ENCODE measurements at places on chromosomes 2 and 18. TPM values are rescaled to one million over a fixed set of nuclear protein-coding genes. Genes with fewer than 3 reads are reported as not detected.

GRCh38 chr2:58155160-58155778 is 85.9 kb downstream of the FANCL start:
- H3K27me3 ChIP-seq: no peaks in the 10 kb centered on the region
- H3K4me3 ChIP-seq: no peak overlapping the region
- peaks cover 9% of the 10 kb centered on the region for H3K36me3 ChIP-seq
- no peaks in the 10 kb centered on the region for H3K4me1 ChIP-seq

DNA sequence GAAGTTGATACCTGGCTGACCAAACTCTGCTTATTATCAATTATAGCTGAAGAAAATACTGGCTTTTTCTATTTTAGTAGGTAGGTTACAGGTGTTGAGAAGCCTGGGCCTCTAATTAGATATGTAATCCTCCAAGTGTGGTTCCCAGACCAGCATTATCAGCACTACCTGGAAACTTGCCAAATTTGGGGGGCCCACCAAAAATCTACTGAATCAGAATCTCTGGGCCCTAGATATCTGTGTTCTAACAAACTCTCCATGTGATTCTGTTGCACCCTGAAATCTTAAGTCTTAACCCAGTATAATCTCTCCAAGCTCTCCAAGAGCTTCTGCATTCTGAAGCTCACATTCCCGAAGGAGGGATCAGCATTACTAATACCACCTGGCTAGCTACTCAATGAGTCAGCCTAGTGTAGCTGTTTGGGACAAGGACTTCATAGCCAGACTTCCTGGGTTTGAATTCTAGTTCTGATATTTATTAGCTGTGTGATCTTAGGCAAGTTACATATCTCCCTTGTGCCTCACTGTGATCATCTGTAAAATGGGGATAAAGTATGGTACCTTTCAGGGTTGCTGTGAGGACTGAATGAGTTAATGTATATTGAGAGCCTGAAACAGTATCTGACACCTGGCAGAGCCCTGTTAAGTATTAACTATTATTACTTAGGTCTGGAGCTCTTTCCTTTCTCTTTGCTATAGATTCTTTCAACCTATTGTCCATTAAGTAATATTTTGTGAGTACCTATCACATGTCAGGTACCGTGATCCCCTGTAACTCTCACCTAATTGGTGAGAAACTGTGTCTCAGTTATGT is 94.1 kb upstream of the CD302 start:
- no peak overlapping the region for H3K27ac ChIP-seq
- H3K36me3 ChIP-seq: no peaks in the 10 kb centered on the region
- H3K4me1 ChIP-seq: no peaks in the 10 kb centered on the region
- no peak overlapping the region for H3K4me3 ChIP-seq
- no peak for DNase-seq
- H3K27me3 ChIP-seq: no peaks in the 10 kb centered on the region

GRCh38 chr2:220880623-220881596 is 691.2 kb downstream of the EPHA4 start:
- H3K27ac ChIP-seq: no peak overlapping the region
- H3K4me3 ChIP-seq: no peak overlapping the region
- no peaks in the 10 kb centered on the region for H3K27me3 ChIP-seq
- no peak for DNase-seq
- H3K4me1 ChIP-seq: no peaks in the 10 kb centered on the region

DNA sequence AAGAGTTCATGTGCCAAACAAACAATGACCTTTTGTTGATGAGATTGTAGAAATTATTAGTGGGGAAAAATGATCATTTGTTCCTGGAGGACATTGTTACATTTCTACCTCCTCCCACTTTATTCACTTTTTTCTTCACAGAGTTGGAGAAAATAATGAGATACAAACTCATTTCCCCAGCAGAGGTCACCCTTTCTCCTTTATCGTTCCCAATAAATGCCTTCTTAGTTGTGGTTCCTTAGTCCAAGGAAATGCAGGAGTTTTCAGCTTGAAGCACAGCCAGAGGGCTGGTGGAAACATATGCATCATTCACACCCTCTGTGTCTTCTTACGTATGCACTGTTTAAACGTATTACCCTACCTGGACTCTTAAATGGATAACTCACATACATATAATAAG is 108.8 kb downstream of the SLC4A3 start:
- H3K36me3 ChIP-seq: no peaks in the 10 kb centered on the region
- no peaks in the 10 kb centered on the region for H3K4me1 ChIP-seq
- no peak overlapping the region for H3K4me3 ChIP-seq
- no peak for DNase-seq
- H3K27ac ChIP-seq: no peak overlapping the region

DNA sequence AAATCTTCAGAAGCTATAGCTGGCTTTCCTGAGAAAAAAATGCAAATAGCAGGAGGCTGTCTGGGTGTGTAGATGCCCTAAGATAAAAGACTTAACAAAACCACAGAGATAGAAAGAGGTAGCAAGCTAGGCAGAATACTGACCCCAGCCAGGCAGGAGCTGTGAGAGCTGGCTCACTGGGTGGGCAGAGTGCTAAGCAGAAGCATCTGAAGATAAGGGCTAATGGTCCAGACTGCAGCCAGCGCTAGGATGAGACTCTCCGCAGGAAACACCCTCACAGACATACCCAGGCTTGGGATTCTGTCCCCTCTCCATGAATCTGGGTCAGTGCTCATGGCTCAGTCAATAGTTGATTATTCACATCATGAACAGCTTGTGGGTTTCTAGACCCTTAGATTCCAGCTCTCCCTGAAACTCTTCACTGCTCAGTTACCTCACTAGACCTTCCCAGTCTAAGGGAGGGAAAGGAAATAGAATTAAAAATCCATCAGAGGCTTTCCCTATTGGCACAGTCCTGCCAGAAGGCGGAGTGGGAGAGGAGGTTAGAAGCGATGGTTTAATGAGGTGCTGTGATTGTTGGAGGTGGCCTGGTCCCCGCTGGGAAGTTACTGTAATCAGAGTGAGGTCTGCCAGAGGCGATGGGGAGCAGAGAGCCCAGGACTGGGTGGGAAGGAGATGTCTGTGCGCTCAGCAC is 21.4 kb upstream of the CCBE1 start:
- H3K4me1 ChIP-seq: no peaks in the 10 kb centered on the region
- H3K27me3 ChIP-seq: no peaks in the 10 kb centered on the region
- no peak overlapping the region for H3K4me3 ChIP-seq
- no peak for DNase-seq
- H3K36me3 ChIP-seq: no peaks in the 10 kb centered on the region

DNA sequence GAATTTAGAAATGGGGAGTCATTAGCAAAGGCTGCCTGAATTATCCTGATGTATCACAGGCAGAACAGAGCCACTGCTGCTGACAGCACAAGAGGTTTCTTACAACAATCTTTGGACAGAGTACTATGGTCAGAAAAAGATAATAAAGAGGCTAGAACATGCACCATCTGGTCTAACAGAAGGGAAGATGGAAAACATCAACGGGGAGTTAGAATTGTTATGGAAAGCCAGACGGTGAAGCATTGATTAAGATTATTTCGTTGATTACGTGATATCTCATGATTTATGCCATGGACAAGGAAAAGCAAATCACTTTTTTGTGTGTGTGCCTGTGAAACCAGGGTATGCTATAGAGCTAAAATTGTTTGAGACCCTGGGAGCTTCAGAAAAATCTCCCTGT is 409.4 kb upstream of the ETAA1 start:
- no peaks in the 10 kb centered on the region for H3K27me3 ChIP-seq
- no peak for DNase-seq
- no peaks in the 10 kb centered on the region for H3K36me3 ChIP-seq
- no peak overlapping the region for H3K27ac ChIP-seq
- H3K4me3 ChIP-seq: no peak overlapping the region
- H3K4me1 ChIP-seq: no peaks in the 10 kb centered on the region

DNA sequence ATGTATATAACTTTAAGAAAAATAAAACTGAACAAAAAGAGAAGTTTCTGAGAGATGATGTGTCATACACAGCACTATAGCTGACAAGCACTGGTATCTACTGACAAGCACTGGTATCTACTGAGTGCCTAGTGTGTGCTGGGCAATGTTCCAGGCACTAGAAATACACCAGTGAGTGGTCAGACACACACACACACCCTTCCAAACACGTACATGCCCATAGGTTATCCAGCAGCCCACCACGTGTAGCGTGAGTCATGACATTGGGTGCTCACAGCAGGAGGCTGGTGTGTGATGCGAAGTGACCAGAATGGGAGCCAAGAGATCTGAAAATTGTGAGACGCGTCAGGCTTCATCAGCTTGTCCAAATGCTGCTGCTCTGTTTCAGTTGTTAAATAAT is 12.2 kb upstream of the GNAL start:
- H3K4me3 ChIP-seq: no peak overlapping the region
- H3K27me3 ChIP-seq: no peaks in the 10 kb centered on the region
- no peak overlapping the region for H3K27ac ChIP-seq
- no peaks in the 10 kb centered on the region for H3K36me3 ChIP-seq

DNA sequence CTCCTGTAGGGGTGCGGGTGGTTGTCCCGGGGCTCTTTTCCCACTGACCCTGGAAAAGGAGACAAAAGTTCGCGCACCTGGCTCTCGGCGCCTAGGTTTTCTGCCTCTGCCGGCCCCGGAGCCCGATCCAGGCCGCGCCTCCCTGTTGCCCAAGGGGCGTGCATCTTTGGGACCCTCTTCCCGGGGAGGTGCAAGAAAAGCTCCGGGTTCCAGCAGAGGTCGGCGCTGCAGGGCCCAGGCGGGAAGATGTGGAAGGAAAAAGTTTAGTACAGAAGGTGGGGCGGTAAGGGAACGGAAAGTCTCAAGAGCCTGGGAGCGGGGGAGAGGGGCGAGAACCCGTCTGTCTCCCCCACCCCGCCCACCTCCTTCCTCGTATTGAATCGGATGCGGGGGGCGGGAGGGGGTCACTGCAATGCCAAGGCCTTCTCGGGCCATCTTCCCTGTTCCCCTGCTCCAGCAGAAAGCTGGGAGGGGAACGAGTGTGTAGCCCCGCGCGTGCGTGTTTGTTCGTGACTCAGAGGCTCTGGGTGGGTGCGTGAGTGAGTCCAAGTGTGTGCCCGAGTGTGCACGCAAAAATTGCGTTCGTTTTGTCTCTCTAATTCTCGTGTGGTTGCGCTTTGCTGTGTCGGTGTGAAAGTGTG is 6.3 kb upstream of the EN1 start:
- H3K36me3 ChIP-seq: no peaks in the 10 kb centered on the region
- DNase-seq: no peak
- peaks cover 49% of the 10 kb centered on the region for H3K4me1 ChIP-seq
- H3K27me3 ChIP-seq: peaks cover 69% of the 10 kb centered on the region
- H3K27ac ChIP-seq: no peak overlapping the region

DNA sequence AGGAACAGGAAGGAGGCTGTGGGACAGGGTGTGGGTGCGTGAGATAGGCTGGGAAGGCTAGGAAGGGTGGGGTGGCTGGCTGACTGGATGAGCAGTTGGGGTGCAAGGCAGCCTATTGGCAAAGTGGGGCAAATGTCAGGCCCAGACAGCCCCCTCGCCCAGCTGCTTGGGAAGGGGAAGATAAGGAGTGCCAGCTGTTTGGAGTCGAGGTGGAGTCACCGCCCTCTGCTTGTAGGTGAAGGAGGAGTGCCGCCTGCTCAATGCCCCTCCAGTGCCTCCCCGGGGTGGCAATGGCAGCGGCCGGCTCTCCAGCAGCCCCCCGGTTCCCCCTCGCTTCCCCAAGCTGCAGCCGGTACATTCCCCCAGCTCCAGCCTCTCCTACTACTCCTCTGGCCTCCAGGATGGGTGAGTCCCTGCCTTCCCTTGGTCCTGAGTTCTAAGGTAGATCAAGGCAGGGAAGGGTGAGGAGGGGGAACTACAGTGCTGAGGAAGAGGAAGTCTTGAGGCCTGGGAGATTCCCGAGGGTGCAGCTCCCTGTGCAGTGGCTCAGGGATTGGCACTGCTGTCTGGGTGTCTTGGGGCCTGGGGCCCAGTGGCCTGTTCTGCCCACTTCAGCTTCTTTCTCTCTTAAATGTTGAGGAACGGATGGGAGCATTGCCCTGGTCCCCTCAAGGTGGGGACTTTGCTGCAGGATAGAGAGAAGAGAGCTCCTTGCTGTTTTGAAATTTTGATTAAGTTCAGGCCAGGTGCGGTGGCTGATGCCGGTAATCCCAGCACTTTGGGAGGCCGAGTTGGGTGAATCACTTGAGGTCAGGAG is 13.3 kb downstream of the GAREM2 start:
- peaks cover 6% of the 10 kb centered on the region for H3K36me3 ChIP-seq
- H3K4me3 ChIP-seq: peak overlapping the region; percentile 63
- no peak for DNase-seq

GRCh38 chr2:161217597-161218185 is 57.5 kb downstream of the TANK start:
- no peak overlapping the region for H3K4me3 ChIP-seq
- H3K36me3 ChIP-seq: no peaks in the 10 kb centered on the region
- no peaks in the 10 kb centered on the region for H3K4me1 ChIP-seq
- no peak overlapping the region for H3K27ac ChIP-seq

- no peak overlapping the region for H3K27ac ChIP-seq
- H3K27me3 ChIP-seq: no peaks in the 10 kb centered on the region
- H3K36me3 ChIP-seq: no peaks in the 10 kb centered on the region
- H3K4me3 ChIP-seq: no peak overlapping the region
- DNase-seq: no peak
These were observed 394.7 kb upstream of the ZNF804A start for GRCh38 chr2:184203661-184204060.

DNA sequence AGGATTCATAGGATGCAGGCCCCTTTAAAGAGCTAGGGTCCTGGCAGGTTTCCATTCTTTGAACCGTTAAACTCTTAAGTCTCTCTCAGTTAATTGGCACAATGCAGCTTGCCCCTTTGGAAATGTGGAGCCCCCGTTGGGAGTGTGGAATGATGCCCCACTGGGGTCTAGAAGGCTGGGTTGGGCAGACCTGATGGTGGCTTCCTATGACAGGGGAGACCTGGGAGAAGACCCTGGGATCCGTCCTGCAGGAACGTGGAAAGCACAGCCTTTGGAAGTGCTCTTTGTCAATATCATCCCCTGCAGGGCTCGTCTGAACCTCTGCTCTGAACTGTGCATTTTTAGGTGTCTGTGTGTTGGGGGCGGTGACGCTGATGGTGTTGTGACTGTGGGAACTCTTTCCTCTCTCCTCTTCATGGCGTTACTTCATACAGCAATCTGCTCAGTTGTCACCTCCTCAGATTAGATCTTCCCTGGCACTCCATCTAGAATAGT is 190.6 kb downstream of the MYCN start:
- H3K4me1 ChIP-seq: no peaks in the 10 kb centered on the region
- H3K4me3 ChIP-seq: no peak overlapping the region
- no peak overlapping the region for H3K27ac ChIP-seq
- H3K36me3 ChIP-seq: no peaks in the 10 kb centered on the region

Gene EVX2
- total RNA-seq: not detected

Gene ADGRF3
- not detected for total RNA-seq

Gene DOK6
- 2.0 TPM for total RNA-seq

Gene GPR45
- not detected for total RNA-seq

Gene POTEJ
- total RNA-seq: not detected

Gene ANKRD30B
- total RNA-seq: not detected

Measured in right atrium auricular region (tissue), 2 donors.